ENCODE measurements at places on chromosomes 2 and 18.

DNA sequence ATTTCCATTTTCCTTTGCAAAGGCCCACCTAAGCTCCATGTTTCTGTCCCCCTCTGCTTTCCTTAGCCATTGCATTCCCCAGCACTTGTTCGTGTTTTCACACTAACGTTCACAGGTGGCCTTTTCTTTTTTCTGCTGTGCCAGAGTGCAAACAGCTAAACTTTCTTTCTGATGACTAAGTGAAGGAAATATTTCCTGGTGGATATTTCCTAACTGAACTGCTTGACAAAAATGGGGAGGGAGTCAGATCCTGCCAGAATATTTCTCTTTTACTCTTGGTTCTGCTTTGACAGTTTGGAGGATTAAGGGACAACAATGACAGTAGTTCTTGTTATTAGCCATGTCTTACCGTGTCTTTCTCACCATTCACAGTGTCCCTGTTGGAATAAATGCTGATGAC lies 344.0 kb downstream of the ARHGAP15 start:
- no peak for DNase-seq

DNA sequence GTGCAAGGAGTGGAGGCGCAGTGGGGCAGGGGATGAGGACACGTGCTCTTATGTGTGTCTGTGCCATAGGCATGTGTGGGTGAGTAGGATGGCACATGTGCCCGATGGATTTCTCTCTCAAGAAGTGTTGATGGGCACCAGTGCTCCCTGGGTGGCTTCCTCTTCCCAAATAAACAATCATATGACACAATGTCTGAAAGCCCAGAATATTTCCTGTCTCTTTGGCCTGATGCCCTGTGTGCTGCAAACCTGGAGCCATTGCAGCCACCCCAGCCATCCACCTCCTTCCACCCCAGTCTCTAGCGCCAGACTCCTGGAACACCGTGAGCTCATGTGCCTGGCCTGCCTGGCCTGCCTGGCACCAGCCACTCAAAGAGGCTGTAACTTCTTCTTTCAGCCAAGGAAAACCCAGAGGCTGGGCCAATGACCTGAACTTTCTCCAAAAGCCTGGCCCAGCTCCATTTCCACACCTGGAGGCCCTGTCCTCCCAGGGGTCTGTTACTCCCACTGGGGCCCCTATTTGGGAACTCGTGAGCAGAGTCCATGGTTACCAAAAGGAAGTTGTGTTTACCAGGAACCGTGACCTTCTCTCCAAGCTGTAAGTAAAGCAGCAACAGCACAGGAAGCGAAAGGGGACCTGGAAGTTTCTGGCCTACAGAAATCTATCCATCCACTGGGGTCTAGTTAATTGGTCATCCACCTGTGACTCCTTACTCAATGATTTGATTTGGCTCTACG lies 9.5 kb upstream of the ZBTB7C start:
- DNase-seq = no peak

GRCh38 chr18:47143899-47144485 lies 6.3 kb downstream of the HDHD2 start:
- no peak for DNase-seq

DNA sequence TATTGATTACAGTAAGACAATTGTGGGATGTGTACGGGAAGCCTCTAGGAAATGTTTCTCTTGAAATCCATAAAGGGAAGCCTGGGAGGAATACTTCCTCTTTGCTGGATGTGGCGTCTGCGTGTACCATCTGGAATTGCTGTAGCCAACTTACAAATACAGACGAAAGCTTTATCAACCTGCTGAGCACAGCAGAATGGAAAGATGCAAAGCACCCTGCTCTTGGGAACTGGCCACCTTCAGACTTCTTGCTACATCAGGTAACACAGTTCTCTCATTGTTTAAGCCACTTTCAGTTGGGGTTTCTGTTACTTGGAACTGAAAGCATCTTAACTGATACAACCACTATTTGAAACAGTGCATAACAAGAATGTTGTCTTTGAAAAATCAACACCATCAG lies 213.8 kb downstream of the HRH4 start:
- no peak for DNase-seq

DNA sequence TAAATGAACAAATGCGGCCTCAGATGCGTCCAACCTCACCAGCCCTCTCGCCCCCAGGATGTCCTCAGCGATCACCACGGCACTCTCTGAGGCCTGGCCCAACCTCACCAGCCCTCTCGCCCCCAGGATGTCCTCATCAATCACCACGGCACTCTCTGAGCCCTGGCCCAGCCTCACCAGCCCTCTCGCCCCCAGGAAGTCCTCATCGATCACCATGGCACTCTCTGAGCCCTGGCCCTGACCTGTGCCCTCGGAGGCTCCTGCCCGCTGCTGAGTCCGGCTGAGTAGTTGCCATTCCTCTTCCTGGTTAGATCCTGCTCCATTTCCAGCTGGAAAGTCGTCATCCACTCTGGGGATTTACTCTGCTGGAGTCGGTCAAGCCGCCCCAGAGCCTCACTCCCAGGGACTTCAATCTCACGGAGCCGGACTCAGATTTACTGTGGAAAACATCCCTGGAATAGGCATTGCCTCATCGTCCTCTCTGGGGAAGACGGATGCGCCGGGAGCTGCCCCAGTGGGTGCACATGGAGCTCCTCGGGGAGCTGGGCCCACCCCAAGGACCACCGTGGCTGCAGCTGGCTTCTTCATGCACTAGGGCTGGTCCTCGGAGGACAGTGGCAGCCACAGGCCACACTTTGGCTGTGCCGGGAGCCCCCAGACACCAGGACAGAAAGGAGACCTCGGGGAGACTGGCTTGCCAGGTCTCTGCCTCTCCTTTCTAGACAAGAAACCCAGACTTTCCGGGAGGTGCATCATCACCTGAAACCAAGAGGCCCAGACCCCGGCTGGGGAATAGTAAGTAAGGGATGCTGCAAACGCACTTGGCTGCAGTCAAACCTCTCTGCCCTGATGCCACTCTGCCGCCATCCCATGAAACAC lies 230.6 kb downstream of the EIPR1 start:
- no peak for DNase-seq

- no peak for DNase-seq
Measured at GRCh38 chr18:61541673-61542072, 208.4 kb downstream of the CDH20 start.
